ENCODE measurements at places on chromosomes 1 and 21. TPM values are rescaled to one million over a fixed set of nuclear protein-coding genes. Genes with fewer than 3 reads are reported as not detected.

DNA sequence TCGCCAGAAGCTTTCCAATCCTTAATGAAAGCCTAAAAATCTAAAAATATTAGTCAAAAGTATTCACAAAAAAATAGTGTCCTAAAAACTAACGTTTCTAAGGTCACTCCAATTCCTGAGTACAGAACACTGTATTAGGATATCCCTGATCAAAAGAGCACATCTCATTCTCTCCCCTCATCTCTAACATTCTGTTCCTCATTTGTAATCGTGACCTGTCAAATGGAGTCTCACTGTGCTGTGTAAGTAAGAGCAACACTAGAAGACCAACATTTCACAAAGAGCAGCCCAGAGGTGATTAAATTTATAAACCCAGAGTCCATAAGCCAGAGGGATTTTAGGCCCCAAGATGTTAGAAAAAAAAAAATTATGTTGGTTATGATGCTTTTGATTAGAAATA, 26.3 kb downstream of the RGS2 start:
- peaks cover 5% of the 10 kb centered on the region for H3K4me1 ChIP-seq
- H3K27ac ChIP-seq = peak overlapping the region; percentile 49
- H3K36me3 ChIP-seq = no peaks in the 10 kb centered on the region

DNA sequence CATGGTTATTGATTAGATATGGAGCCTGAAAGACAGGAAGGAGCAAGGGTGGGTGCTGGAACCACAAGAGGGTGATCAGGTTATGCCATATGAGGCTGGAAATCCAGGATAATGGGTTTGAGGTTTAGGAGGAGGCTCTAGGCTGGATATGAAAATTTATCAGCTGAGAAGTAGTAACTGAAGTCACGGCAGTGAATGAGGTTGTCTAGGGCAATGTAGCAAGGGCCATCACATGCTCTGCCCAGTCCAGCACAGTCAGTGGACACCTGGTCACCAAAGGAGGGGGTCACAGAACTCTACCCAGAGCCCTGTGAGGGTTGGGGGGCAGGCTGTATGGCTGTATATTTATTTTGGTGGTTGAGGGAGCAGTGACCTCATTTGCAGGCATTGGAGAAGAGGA, 10.5 kb upstream of the TMEM61 start:
- no peak overlapping the region for H3K27ac ChIP-seq
- H3K27me3 ChIP-seq = no peaks in the 10 kb centered on the region
- H3K4me3 ChIP-seq = no peak overlapping the region

- DNase-seq = peak; percentile 84
- peak overlapping the region; percentile 66 for H3K27ac ChIP-seq
- no peaks in the 10 kb centered on the region for H3K27me3 ChIP-seq
- peaks cover 2% of the 10 kb centered on the region for H3K4me1 ChIP-seq
These were observed 110.9 kb downstream of the RGL1 start for GRCh38 chr1:183915625-183916510.

DNA sequence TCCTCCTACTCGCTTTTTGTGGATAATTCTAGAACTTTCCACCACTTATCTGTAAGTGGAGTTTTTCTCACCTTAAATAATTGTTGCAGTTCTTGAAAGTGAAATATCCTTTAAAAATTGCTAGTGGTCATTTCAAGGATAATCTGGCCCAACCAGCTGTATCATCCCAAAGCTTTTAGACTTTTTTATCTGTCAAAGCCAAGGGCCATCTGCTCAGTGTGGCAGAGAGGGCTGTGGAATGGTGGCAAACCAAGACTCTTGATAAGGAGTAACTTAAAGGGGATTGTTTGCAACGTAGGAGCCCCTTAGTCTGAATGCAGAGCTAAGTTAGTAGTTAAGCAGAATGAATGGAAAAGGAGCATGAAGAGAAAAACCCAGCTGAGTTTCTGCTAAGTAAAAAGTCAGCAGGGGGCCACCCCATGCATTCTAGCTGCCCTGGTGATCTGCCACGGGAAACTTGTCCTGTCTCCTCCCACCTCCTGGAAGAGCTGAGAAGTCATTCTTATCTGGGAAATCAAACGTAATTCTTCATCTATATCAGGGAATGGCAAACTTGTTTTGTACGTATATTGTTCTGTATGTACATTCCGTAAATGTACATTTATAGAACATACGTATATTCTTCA, 169.3 kb downstream of the PRDM2 start:
- H3K4me3 ChIP-seq = no peak overlapping the region
- no peaks in the 10 kb centered on the region for H3K36me3 ChIP-seq
- H3K4me1 ChIP-seq = no peaks in the 10 kb centered on the region

DNA sequence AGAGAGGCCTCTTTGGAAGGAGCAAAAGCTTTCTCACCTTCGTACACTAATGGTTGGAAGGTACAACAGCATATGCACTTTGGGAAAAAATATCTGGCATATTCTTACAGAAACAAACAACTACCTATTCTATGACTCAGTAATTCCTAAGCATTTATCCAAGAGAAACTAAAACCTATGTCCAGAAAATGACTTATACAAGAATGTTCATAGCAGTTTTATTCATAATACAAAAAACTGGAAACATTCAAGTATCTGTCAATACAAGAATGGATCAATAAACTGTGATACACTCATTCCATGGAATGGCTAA, 8.2 kb downstream of the NBPF1 start:
- H3K36me3 ChIP-seq = no peaks in the 10 kb centered on the region
- H3K4me3 ChIP-seq = no peak overlapping the region
- no peaks in the 10 kb centered on the region for H3K4me1 ChIP-seq
- no peak overlapping the region for H3K27ac ChIP-seq
- H3K27me3 ChIP-seq = no peaks in the 10 kb centered on the region

GRCh38 chr1:6580119-6580592, 362 bp downstream of the ZBTB48 start:
- peak overlapping the region; percentile 91 for H3K27ac ChIP-seq
- H3K36me3 ChIP-seq = no peaks in the 10 kb centered on the region
- no peaks in the 10 kb centered on the region for H3K27me3 ChIP-seq
- H3K4me1 ChIP-seq = peaks cover 4% of the 10 kb centered on the region
- no peak for DNase-seq
- peak overlapping the region; percentile 99 for H3K4me3 ChIP-seq

GRCh38 chr1:89603651-89604413, 29.1 kb upstream of the LRRC8C start:
- no peak for DNase-seq
- no peak overlapping the region for H3K4me3 ChIP-seq
- peaks cover 11% of the 10 kb centered on the region for H3K4me1 ChIP-seq
- H3K36me3 ChIP-seq = no peaks in the 10 kb centered on the region
- H3K27me3 ChIP-seq = no peaks in the 10 kb centered on the region
- H3K27ac ChIP-seq = no peak overlapping the region

GRCh38 chr1:28507247-28507645, 1.4 kb downstream of the RCC1 start:
- H3K36me3 ChIP-seq = no peaks in the 10 kb centered on the region
- no peak overlapping the region for H3K27ac ChIP-seq
- H3K4me1 ChIP-seq = peaks cover 13% of the 10 kb centered on the region

GRCh38 chr1:9990944-9991343, 6.1 kb upstream of the RBP7 start:
- H3K4me1 ChIP-seq = no peaks in the 10 kb centered on the region
- no peak overlapping the region for H3K27ac ChIP-seq
- DNase-seq = no peak
- no peaks in the 10 kb centered on the region for H3K36me3 ChIP-seq

DNA sequence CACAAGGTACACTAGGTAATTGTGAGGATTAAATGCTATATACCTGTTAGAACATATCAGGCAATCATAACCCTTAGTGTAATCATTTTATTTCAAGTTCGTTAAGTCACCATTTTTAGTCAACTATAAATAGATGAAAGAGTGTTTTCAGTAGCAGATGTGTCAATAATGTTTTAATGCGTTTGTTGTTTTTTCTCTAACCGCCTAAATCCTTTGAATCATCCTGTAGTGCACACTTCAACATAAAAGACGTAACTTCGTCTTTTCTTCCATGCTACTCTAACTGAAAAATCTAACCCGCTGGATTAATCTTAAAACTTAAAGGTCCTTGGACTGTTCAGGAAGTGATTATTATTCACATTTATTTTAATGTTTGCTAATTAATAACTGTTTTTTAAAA, 7.2 kb upstream of the LBR start:
- no peaks in the 10 kb centered on the region for H3K36me3 ChIP-seq
- H3K27ac ChIP-seq = no peak overlapping the region
- no peaks in the 10 kb centered on the region for H3K4me1 ChIP-seq
- no peak for DNase-seq
- no peak overlapping the region for H3K4me3 ChIP-seq
- H3K27me3 ChIP-seq = no peaks in the 10 kb centered on the region

- peak within 1 kb of the TSS; percentile 84 for H3K27ac ChIP-seq
- H3K27me3 ChIP-seq = no peaks in the 10 kb centered on the region
- DNase-seq = peak; percentile 76
- no peaks in the 10 kb centered on the region for H3K36me3 ChIP-seq
- peak within 1 kb of the TSS; percentile 46 for H3K4me3 ChIP-seq
These were observed at the start of gene KLHDC8A for GRCh38 chr1:205356440-205357139. TSS of gene KLHDC8A (minus strand) at chr1:205356922. CDS start at chr1:205343604, 13,318 bp downstream.

DNA sequence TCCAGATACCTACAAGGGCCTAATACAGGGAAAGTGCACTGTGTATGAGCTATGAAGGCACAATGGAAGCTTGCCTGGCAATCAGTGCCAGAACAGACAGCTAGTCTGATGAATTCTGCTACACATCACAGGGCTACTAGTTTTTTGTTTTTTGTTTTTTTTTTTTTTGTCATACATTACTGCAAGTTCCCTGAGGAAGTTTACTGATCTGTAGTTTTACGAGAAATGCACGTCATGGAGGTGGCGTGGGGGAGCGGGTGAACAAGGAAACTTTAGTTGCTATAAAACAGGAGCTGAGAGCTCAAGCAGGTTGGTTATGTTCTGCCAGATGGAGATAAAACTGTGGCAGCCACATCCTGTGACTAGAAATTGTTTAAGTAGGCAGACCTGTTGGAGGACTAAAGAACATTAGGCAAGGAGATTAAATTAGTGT, 17.7 kb downstream of the PTPRC start:
- H3K27ac ChIP-seq = no peak overlapping the region
- no peaks in the 10 kb centered on the region for H3K27me3 ChIP-seq
- no peaks in the 10 kb centered on the region for H3K4me1 ChIP-seq
- no peak overlapping the region for H3K4me3 ChIP-seq
- no peaks in the 10 kb centered on the region for H3K36me3 ChIP-seq

DNA sequence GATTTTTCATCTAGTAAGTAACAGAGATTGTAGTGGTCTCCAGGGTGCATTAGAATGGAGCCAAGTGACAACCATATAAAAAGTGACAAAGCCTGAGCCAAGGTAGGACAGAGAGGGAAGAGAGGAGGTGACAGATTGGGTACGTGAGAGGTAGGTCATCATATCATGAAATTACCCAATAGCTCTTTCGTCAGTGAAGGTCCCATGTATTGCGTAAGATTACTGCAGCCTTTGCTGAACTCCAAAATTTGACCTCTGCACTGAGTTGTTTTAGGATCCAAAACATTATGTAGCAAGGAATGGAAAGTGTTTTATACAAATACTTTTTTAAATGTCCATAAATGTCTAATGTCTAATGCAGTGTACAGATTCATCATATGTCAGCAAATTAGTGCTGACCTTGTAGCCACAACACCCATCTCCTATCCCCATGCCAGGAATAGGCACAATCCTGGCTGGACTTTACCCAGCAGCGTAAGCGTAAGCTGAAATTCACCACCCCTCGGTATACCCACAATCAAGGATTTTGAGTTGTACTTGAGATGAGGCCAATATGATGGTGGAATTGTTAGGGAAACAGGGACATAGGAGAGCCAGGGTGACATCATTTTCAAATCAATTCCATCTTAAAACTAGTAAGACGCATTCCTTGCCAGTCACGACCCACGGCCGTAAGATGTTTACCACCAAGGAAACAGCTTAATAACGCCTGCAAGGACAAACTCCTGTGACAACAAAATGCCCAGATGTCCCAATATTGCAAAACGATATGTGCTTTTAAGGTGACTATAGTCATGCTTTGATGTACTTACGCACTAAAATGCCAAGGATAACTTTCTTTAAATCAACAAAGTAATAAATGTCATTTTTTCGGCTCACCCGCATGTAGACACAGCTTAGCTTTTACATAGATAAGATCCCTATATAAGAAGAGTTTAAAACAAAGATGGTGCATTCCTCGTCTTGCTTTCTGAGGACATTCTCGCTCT, 38.1 kb upstream of the GREM2 start:
- H3K4me1 ChIP-seq = no peaks in the 10 kb centered on the region
- DNase-seq = no peak
- no peaks in the 10 kb centered on the region for H3K27me3 ChIP-seq
- H3K27ac ChIP-seq = no peak overlapping the region
- no peak overlapping the region for H3K4me3 ChIP-seq

The SPRR5 gene
- total RNA-seq = not detected

The LCE3A gene
- not detected for total RNA-seq

The CR1L gene
- total RNA-seq = not detected

The BNIPL gene
- total RNA-seq = 0.23 TPM

The SELENOF gene
- total RNA-seq = 149 TPM

The SLC2A1 gene
- 14.0 TPM for total RNA-seq

The EXO5 gene
- 7.5 TPM for total RNA-seq

The PDPN gene
- total RNA-seq = 65.4 TPM

The SLC30A10 gene
- 1.5 TPM for total RNA-seq

The HES2 gene
- total RNA-seq = 0.70 TPM

Measured in ovary (tissue), 10 donors.